ENCODE measurements at places on chromosomes 3 and 15.
A peak's percentile ranks its signal among the peaks of the same experiment; 100 is the strongest.

DNA sequence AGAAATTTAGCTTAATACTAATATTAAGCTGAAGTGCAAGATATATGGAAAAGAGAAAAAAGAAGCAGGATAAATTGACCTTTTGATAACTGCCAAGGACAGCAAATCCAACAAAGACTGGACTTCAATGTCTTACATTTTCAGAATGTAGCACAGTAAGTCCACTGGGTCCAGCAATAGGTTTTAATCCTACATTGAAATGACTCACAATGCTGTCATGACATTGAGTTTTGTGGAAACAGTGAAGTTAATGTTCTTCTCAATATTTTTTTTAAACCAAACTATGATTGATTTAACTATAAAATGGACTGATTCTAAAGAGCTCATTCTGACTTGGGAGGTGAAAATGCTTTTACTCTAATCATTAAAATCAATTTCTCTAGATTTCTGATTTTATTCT is 166.6 kb upstream of the ZNF717 start:
- no peaks in the 10 kb centered on the region for H3K27me3 ChIP-seq
- H3K27ac ChIP-seq, result no peak overlapping the region
- DNase-seq, result no peak
- H3K4me1 ChIP-seq, result no peaks in the 10 kb centered on the region

GRCh38 chr15:72616491-72617210 is 37.8 kb upstream of the GOLGA6B start:
- DNase-seq, result peak; percentile 42
- H3K27me3 ChIP-seq, result no peaks in the 10 kb centered on the region
- no peak overlapping the region for H3K4me3 ChIP-seq
- no peaks in the 10 kb centered on the region for H3K36me3 ChIP-seq
- H3K27ac ChIP-seq, result no peak overlapping the region

DNA sequence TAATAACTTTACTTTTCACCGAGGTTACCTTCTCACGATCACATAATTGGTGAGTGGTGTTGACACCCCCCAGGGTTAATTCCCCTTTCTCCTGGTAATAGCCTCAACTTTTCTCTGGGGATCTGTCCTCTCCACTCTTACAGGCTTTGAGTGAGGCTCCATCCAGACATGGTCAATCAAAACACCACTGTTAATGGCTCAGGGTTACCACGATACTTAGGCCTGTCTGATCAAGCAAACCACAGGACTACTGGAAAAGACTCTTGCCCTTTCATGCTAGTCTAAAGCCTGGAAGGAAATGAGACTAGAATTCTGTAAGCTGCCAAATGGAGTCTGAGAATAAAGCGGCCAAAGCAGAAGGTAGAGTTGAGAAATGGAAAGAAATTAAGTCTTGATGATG is 56.5 kb upstream of the STT3B start:
- no peak overlapping the region for H3K27ac ChIP-seq
- DNase-seq, result no peak
- H3K4me1 ChIP-seq, result no peaks in the 10 kb centered on the region
- no peak overlapping the region for H3K4me3 ChIP-seq
- H3K27me3 ChIP-seq, result no peaks in the 10 kb centered on the region

DNA sequence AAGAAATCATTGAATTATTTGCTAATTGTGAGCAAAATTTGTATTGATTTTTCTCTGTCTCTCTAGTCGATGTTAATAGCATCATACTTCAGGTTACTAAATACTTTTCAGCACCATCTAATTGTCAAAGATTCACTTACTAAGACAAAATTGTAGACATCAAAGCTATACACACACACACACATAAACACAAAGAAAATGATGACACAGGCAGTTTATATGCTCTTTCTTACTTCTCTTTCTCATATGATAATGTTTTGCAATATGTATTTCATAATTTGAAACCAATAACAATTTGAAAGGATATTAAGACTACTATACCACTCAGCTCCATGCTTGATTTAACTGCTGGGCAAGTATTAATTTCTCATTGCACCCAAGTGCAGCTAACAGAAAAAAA is 406.2 kb downstream of the ROBO2 start:
- H3K4me3 ChIP-seq, result no peak overlapping the region
- H3K4me1 ChIP-seq, result no peaks in the 10 kb centered on the region
- H3K27ac ChIP-seq, result no peak overlapping the region
- no peaks in the 10 kb centered on the region for H3K36me3 ChIP-seq
- H3K27me3 ChIP-seq, result no peaks in the 10 kb centered on the region

GRCh38 chr3:71318458-71318827 is 265.1 kb downstream of the FOXP1 start:
- no peak for DNase-seq
- no peak overlapping the region for H3K27ac ChIP-seq
- H3K4me3 ChIP-seq, result no peak overlapping the region
- H3K27me3 ChIP-seq, result no peaks in the 10 kb centered on the region

DNA sequence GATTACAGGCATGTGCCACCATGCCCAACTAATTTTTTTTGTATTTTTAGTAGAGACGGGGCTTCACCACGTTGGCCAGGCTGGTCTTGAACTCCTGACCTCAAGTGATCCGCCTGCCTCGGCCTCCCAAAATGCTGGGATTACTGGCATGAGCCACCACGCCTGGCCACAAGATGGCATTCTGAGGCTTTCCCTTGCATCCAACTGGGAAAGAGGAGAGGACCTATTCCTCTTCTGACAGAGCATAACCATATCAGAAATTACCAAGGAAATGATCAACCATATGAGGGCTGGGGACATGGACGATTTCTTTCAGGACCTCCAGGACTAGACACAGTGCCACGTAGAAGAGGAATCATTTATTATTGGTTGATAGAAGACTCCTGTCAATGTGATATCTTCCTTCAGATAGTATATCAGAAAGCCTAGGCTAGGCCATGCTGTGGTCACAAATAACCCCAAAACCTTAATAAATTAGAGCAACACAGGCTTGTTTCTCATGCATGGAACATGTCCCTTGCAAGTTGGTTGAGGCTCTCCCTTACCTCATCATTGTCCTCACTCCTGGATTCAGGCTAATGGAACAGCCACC is 372.3 kb upstream of the IL12A start:
- H3K36me3 ChIP-seq, result no peaks in the 10 kb centered on the region
- H3K27me3 ChIP-seq, result no peaks in the 10 kb centered on the region
- H3K27ac ChIP-seq, result no peak overlapping the region
- H3K4me3 ChIP-seq, result no peak overlapping the region
- DNase-seq, result no peak
- H3K4me1 ChIP-seq, result peaks cover 10% of the 10 kb centered on the region

DNA sequence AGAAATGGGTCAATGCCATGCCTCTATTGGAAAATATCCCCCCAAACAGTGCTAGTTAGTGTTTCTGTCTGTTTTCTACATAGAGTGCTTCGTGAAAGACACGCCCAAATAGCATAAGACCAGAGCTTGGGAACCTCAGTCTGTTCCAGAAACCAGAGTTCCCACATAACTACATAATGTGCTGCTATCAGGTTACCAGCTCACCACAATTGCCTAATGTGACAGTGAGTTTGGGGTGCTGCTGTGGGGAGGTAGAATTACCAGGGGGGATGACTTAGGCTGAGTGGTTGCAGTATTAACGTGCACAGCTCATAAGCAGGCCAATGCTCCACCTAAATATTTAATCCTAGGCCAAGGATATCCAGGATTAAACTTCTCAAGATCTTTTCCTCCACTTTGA is 39.2 kb downstream of the DUT start:
- H3K4me3 ChIP-seq, result no peak overlapping the region
- no peaks in the 10 kb centered on the region for H3K36me3 ChIP-seq

- no peak for DNase-seq
- no peak overlapping the region for H3K27ac ChIP-seq
- H3K27me3 ChIP-seq, result no peaks in the 10 kb centered on the region
- H3K4me3 ChIP-seq, result no peak overlapping the region
Observed at GRCh38 chr3:31213869-31214486, 318.7 kb upstream of the STT3B start.

- no peaks in the 10 kb centered on the region for H3K27me3 ChIP-seq
- no peak overlapping the region for H3K4me3 ChIP-seq
- peak overlapping the region; percentile 18 for H3K27ac ChIP-seq
Observed at GRCh38 chr15:100516643-100517512, 11.9 kb downstream of the CERS3 start.

DNA sequence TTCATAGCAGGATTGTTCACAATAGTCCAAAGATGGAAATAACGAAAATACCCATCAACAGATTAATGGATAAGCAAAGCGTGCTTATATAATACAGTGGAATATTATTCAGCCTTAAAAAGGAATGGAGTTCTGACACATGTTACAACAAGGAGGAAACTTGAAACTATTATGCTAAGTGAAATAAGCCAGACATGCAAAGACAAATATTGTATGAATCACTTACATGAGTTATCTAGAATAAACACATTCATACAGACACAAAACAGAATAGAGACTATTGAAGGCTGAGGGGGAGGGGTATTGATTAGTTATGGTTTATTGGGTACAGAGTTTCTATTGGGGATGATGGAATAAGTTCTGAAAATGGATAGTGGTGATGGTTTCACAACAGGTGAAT is 438.6 kb downstream of the CADM2 start:
- H3K4me1 ChIP-seq, result no peaks in the 10 kb centered on the region
- no peak overlapping the region for H3K27ac ChIP-seq
- no peaks in the 10 kb centered on the region for H3K27me3 ChIP-seq

DNA sequence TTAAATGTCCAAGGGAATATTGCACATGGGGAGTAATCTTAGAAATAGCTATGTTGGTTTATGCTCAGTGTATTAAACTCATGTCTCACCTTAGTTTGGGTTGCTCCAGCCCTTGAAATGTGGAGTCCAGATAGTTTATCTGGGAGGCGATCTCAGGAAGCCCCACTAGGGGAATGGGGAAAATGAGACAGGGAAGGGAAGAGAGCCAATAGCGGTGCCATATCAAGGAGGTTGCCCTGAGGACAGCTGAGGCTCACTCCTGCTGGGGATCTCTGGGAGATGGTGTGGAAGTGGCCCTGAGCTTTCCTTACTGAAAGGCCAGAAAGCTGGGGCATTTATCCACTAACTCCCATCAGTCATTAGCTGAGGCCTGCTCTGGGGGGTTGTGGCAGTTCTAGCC is 43.3 kb upstream of the POLR2M start:
- H3K36me3 ChIP-seq, result no peaks in the 10 kb centered on the region
- H3K4me1 ChIP-seq, result peaks cover 3% of the 10 kb centered on the region
- DNase-seq, result no peak
- no peaks in the 10 kb centered on the region for H3K27me3 ChIP-seq
- no peak overlapping the region for H3K27ac ChIP-seq

GRCh38 chr3:99803297-99803696 is 14.4 kb upstream of the CMSS1 start:
- H3K4me3 ChIP-seq, result no peak overlapping the region
- no peaks in the 10 kb centered on the region for H3K27me3 ChIP-seq
- no peaks in the 10 kb centered on the region for H3K36me3 ChIP-seq
- no peak overlapping the region for H3K27ac ChIP-seq

DNA sequence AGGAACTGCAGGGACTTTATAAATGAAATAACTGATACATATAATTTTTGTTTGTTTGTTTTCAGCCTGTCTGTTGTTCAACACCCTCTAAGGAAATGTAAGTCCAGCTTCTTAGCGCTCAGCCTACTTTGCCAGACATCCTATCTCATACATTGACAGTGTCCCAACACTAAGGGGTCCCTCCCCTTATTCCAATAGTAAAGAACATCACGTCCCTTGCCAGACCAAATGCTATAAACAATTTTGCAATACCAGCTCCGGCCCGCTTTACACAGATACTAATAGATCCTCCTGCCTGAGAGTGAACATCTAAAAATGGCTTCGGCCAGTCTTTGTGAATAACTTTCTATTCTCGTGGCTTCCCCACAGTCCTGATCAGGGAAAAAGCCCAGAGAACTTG is 4.5 kb upstream of the TAFA4 start:
- H3K36me3 ChIP-seq, result no peaks in the 10 kb centered on the region
- H3K4me3 ChIP-seq, result no peak overlapping the region
- no peak for DNase-seq
- H3K27me3 ChIP-seq, result no peaks in the 10 kb centered on the region
- H3K4me1 ChIP-seq, result peaks cover 4% of the 10 kb centered on the region
- no peak overlapping the region for H3K27ac ChIP-seq

- H3K27me3 ChIP-seq, result no peaks in the 10 kb centered on the region
- no peaks in the 10 kb centered on the region for H3K36me3 ChIP-seq
- no peak for DNase-seq
- no peak overlapping the region for H3K27ac ChIP-seq
- H3K4me1 ChIP-seq, result peaks cover 7% of the 10 kb centered on the region
- no peak overlapping the region for H3K4me3 ChIP-seq
Observed at GRCh38 chr3:119258915-119259314, 18.2 kb upstream of the B4GALT4 start.

DNA sequence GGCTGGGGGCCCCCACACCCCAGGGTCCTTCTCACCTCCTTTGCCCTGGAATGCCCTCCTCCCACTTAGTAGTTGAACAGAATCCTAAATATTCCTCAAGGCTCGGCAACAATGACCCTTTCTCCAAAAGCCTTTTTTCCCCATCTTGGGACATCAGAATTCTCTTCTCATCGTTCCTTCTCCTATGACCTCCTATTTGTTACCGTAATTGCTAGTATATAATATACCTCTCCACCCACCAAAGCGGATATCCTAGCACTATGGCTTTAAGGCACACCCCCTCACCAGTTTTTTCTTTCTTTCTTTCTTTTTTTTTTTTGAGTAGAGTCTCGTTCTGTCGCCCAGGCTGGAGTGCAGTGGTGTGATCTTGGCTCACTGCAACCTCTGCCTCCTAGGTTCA is 16.8 kb downstream of the HDAC11 start:
- DNase-seq, result no peak
- peaks cover 4% of the 10 kb centered on the region for H3K36me3 ChIP-seq
- H3K4me3 ChIP-seq, result no peak overlapping the region
- H3K27me3 ChIP-seq, result no peaks in the 10 kb centered on the region
- peak overlapping the region; percentile 46 for H3K27ac ChIP-seq
- peaks cover 8% of the 10 kb centered on the region for H3K4me1 ChIP-seq

- peaks cover 8% of the 10 kb centered on the region for H3K4me1 ChIP-seq
- H3K4me3 ChIP-seq, result no peak overlapping the region
- no peaks in the 10 kb centered on the region for H3K27me3 ChIP-seq
- no peak for DNase-seq
- no peaks in the 10 kb centered on the region for H3K36me3 ChIP-seq
Observed at GRCh38 chr3:128693696-128694095, 32.3 kb upstream of the RAB7A start.

GRCh38 chr3:129101370-129102138 is 20.1 kb downstream of the RAB43 start:
- no peak overlapping the region for H3K4me3 ChIP-seq
- no peak for DNase-seq
- no peaks in the 10 kb centered on the region for H3K27me3 ChIP-seq
- H3K27ac ChIP-seq, result no peak overlapping the region
- no peaks in the 10 kb centered on the region for H3K36me3 ChIP-seq

DNA sequence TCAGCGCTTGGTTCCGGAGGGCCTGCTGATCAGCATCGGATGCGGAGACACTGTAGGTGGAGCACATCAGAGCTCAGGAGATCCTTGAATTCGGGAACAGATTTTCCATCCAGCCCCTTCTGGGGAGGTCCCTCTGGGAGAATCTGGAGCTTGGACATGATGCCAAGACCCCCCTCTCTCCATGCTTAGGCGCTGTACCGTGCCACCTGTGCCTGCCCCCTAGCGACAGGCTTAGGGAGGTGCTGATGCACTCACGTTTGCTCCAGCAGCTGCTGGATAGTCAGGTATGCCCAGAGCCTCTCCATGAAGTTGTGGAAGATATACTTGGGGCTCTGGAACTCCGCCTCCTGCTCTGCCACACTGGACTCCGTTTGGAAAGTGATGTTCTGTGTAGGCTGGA is 9.7 kb downstream of the ITIH4 start:
- DNase-seq, result no peak
- no peaks in the 10 kb centered on the region for H3K27me3 ChIP-seq
- no peaks in the 10 kb centered on the region for H3K4me1 ChIP-seq
- H3K27ac ChIP-seq, result no peak overlapping the region

Data from vagina (tissue), 2 donors.